ENCODE measurements at places on chromosomes 5 and 9.

DNA sequence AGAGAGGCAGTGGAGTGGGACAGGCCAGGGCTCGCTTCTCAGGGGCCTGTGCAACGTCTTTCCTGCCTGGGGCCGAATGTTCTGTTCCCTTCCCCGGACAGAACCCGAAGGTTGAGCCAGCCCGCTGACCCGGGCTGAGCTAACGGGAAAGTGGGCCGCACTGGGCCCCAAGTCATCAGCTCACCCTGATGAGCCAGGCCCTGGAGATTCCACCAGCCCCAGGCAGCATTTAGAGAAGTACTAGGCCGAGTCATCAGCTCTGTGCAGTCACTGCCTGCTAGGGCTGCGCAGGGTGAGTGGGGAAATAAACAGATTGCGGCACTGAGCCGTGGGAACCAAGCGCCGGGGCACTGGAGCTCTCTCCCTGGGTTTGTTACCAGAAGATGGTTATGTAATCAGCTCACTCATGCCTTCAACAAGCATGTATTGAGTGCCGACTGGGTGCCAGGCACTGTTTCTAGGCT, 29.1 kb upstream of the DUSP1 start:
- DNase-seq, result no peak

GRCh38 chr9:82031538-82032280, 43.1 kb downstream of the SPATA31D1 start:
- DNase-seq, result no peak

DNA sequence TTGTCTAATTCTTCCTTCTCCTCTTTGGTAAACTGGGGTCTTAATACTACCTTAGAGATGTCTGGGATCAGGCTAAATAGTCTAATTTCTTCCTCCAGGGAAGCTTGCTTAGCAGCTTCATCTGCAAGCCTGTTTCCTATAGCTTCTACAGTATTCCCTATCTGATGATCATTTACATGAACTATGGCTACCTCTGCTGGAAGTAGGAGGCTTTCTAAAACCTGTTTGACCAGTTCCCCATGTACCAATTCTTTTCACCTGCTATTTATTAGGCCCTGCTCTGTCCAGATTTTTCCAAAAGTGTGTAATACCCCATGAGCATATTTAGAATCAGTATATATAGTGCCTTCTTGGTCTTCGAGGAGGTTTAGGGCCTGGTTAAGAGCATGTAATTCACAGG, 619.8 kb downstream of the HINT1 start:
- DNase-seq, result no peak

- DNase-seq, result no peak
Measured at GRCh38 chr9:97978371-97979130, 4.6 kb upstream of the ANP32B start.

DNA sequence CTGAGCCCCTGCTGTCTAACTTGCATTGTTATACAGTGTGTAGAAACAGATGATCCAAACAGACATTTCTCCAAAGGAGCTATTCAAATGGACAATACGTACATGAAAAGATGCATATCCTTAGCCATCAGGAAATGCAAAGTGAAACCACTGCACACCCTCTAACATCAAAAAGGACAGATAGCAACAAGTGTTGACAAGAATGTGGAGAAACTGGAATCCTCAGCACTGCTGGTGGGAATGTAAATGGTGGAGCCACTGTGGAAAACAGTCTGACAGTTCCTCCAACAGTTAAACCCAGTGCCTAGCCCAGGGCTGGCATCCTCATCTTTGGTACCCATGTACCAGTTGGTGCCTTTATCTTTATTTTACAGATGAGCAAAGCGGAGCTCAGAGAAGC, 8.5 kb downstream of the ORM2 start:
- no peak for DNase-seq

DNA sequence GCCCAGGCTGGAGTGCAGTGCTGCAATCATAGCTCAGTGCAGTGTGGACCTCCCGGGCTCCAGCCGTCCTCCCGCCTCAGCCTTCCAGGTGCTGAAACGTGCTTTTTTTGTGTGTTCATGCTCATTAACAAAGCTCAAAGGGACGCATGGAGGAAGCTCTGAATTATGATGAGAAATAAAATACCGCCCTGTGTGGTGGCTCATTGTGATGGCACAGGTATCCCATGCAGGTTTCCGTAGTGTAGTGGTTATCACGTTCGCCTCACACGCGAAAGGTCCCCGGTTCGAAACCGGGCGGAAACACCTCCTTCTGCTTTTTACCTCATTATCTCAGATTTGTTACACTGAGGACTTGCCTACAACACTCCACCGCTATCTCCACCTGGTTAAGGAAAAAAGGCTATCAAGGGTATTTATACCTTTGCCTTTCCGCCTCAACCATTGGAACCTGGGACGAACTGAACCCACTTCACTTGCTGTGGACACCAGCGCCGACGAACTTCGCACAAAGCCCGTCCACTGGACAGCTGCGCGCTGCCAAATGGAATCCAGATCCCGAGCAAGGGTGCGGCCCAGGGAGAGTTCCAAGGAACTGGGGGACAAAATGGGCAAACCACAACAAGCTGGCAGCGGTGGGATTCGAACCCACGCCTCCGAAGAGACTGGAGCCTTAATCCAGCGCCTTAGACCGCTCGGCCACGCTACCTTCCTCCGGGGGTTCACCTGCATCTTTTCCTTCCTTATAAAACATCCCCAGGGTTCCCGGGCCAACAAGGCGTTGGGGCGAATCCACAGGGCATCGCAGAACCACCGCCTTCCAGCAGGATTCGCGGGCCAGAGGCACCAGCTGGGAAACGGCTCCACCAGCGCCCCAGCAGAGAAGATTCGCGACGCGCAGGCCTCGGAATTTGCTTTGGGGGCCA, 26.3 kb downstream of the OR2V2 start:
- DNase-seq, result no peak

Data from spinal cord (tissue), 10 donors.